ENCODE measurements at places on chromosomes 12 and 14.

DNA sequence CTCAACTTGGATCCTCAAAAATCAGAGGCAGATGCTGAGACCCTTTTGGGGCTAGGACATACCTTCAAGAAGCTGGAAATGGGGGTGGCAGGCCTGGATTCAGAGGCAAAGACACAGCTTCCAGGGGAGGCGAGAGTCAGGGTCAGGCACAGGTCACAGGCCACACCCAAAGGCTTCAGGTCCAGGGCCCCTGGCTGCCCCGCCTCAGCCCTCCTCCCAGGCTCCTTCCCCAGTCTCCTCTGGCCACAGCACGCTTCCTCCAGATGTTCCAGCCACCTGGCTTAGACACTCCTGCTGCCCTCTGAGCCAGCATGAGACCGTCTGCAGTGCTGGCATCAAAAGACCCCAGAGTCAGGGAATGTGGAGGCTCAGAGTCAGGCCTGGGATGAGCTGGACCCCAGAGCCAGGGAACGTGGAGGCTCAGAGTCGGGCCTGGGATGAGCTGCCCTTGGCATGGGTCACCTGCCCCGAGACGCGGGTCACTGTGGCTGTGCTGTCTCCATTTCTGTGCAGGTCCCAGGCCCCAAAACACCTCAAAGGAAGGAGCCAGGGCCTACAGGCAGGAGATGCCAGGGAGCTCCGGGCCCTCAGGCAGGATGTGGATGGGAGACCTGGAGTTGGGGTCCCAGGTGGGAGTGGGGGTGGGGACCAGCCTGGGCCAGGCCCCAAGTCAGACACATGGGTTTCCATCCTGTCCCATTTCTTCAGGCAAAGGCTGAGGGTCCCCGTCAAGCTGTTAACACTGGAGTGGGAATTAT is 58.9 kb downstream of the DIO3 start:
- DNase-seq, result no peak

DNA sequence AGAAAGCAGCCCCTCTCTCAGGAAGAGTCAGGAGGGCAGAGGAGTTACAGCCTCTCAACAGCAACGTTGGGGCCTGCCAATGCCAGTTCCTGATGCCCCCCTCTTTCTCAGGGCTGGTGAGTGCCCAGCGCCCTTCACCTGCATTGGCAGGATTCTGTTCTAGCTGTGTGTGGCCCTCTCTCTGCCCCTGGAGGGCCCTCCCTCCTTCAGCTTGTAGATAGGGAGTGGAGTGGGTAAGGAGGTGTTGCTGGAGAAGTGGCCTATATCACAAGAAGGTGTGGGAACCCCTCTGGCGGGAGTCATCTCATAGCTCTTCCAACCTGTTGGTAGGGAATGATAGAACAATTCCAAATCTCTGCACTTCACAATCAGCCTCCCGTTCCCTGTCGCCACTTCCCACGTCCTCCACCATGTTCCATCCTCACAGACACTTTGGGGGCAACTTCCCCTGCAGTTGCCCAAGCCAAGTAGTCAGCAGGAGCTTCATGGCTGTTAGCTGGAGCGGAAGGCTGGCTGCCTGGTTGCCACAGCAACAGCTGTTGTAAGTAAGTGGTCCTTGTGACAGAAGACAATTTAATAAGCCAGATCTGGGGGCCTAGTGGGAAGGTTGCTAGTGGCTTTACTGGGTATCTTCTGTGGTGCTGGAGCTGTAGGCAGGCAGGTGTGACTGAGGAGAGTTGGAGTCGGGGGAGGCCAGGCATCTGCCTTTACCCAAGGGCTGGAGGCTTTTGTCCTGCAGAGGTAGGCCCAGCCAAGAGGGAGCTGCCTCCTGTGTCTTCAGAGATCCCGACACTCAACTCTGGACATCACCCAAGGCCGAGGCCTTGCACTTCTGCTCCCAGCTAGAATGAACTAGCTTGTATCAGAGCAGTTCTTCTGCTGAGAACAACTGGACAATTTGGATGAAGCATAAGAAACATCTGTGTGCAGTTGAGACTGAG is 38.4 kb downstream of the GALNT16 start:
- DNase-seq, result no peak

DNA sequence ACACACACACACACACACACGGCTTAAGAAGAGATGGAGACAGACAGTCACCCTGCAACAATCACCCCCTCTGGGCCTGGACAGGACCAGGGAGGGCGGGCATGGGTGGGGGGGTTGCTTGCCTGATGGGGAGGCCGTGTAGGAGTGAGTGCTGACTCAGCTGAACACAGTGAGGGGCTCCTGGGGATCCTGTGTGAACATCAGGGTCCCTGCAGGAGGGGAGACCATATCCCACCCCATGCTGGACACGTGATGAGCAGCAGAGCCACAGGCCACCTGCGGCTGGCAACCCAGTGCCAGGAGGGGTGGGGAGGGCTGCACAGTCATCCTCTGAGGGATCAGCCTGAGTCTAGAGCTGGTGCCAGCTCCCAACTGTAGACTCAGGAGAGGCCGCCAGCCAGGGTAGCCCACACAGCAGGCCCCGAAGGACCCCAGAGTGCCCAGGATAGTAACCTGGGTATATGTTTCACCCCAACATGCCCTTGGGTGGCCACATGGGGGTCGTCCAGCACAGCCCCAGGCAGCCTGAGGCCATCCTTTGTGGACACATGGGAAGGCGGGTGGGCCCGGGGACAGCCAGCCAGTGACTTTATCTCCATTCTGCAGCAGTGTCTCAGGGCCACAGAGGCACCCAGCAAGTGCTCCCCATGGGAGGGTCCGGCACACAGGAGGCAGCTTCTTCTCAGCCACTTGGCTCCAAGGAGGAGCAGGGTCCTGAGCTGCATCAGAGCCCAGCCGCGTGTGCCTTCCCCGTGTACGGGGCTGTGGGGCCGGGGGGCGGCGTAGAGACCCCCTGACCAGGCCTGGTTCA is 73.7 kb upstream of the SFSWAP start:
- DNase-seq, result no peak

- no peak for DNase-seq
These were observed 75.5 kb upstream of the CPSF6 start for GRCh38 chr12:69163681-69164362.

DNA sequence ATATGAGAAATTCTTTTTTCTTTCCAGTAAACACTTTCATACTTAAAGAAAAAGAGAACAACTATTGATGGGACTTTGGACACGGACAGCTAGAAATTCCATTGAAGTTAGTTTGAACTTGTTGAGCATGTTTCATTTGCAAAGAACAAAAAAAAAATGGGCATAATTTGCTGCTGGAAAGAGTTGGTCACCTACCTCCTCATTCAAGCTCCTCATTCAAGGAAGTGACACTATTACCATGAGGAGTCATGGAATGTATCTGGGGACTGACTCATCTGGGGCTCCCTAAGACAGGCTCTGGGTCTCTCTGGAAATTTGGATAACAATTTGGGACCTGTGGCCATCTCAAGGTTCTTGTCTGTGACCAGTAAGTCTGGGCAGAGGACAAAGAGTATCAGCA is 50.4 kb downstream of the KICS2 start:
- no peak for DNase-seq

DNA sequence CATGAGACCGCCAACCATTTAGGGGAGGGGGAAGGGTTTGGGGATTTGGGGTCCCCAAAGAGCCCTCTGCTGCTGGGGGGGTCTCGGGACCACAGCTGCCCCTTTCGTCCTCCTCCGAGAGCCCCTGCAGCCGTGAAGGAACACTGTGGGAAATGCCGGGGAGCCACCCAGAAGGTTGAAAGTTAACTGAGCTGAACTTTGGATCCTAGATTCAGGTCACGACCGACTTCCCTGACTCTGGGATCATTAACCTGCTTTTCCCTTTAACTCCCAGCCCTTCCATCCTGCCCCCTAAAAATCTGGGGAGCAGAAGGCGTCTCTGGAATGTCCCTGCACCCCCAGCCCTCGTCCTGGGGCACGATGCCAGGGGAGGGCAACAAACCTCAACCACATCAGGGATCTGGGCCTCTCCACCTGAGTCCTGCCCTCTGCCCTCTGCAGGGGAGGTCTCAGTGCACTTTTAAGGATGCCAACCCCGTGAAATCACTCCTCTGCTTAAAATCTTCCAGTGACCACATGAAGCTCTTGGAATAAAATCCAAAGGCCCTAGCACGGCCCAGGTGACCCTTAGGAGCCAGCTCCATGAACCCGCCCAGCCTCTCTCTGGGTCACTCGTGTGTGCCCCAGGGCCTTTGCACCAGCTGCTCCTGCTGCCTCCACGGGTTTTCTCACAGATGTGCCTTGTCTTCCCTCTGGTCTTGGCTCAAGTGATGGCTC is 95.0 kb downstream of the RFLNA start:
- no peak for DNase-seq

DNA sequence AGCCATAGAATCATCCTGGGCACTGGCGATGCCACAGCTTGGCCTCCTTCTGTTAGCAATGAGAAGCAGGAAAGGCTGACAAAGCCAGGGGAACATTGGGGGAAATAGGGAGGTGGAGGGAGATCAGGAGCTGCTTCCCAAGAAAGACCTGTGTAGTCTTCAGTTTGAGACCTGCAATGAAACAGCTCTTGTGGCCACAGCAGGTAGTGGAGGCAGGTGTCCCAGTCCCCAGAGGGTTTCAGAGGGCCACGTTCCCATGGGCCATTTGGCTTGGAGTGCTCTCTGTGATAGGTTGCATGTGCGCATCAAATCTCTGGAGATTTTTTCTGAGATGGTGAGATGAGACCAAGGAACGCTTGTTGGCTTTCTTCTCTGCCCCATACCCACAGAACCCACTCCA is 14.4 kb upstream of the OR6S1 start:
- no peak for DNase-seq

DNA sequence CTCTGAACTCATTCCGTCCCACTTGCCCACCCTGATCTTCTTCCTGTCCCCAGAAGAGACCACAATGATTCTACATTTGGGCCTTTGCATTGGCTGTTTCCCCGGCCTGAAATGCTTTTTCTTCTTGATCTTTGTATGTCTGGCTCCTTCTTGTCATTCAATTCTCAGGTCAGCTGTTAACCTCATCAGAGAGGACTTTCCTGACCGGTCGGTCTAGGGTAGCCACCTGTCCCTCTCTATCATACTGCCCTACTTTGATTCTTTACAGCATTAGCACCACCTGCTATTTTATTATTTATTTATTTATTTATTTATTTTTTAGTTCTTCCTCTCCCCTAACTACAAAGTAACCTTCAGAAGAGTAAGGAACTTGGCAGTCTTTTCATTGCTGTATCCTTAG is 84.3 kb downstream of the DYRK2 start:
- DNase-seq, result no peak

- no peak for DNase-seq
These were observed 1.0 kb downstream of the PPP1R36 start for GRCh38 chr14:64550621-64551333.

GRCh38 chr12:60240891-60241290 is 645.1 kb downstream of the SLC16A7 start:
- no peak for DNase-seq

DNA sequence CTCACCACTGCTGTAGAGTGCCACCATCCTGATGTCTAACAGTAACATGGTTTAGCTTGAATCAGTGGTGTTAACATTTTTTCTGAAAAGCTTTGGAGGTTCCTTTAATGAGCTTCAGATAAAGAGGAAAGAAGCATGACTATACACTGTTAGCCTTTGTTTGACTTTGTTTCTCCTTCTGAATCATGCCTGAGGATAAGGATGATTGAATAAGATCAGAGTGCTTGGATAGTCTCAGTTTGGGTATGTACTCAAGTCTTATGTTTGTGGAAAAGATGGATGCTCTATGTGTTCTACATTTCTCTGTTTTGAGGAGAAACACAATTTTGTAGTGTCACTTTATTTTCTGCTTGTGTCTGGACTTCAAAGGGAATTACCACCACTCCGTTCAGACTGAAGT is 42.0 kb downstream of the GPATCH2L start:
- no peak for DNase-seq

DNA sequence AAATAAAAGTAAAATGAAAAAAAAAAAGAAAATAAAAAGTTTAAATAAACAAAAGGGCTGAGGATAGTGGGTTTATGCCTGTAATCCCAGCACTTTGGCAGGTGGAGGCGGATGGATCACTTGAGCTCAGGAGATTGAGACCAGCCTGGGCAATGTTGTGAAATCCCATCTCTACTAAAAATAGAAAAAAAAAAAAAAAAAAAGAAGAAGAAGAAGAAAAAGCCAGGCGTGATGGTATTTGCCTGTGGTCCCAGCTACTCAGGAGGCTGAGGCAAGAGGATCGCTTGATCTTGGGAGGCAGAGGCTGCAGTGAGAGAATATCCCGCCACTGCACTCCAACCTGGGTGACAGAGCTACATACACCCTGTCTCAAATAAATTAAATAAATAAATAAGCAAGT is 3.9 kb downstream of the TAOK3 start:
- DNase-seq, result no peak

GRCh38 chr12:8644345-8645248 is 18.0 kb downstream of the MFAP5 start:
- no peak for DNase-seq

DNA sequence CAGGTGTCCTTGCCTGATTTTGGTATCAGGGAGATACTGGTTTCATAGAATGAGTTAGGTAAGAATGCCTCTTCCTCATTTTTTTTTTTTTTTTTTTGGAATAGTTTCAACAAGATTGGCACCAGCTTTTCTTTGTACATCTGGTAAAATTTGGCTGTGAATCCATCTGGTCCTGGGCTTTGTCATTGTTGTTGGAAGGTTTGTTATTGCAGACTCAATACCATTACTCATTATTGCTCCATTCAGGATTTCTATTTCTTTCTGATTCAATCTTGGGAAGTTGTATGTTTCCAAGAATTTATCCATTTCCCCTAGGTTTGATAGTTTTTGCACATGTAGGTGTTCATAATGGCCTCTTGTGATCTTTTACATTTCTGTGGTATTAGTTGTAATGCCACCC is 126.0 kb upstream of the KITLG start:
- DNase-seq, result no peak

DNA sequence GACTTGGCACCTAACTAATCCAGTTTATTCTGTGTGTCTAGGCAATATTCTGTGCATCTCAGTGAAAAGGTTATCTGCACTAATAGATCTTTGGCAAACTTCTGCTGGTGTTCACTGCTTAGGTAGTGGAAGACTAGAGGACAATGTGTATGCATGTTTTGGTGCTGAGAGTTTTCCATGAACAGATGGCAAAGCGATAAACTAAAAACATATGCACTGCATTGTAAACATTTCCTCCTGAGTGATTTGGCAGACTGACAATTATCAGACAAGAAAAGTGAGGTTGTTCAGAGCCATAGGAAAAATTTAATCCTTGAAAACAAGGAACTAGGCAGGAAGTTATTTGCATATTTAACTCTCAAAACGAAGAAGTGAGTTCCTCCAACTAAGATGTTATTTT is 400.4 kb downstream of the ATP23 start:
- no peak for DNase-seq

GRCh38 chr14:98433436-98433835 is 838.6 kb downstream of the BCL11B start:
- DNase-seq, result no peak

- DNase-seq, result no peak
These were observed 152.3 kb upstream of the C14orf180 start for GRCh38 chr14:104427131-104427851.

DNA sequence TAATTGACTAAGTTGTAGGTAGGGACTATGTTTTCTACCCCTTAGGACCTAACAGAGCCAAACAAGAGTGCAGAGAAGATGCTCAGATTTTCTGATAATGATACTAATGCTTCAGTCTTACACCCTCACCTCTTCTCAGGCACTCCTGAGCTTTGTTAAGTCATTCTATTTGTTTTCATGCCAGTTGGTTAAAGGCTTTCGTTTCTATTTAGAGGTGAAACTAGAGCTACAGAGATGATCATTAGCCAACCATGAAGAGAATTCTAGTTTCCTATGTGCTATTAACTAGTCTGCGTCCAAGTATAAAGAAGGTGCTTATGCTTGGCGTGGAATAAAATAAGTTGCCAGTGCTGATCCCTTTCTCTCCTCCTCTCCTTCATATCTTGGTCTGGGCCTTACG is 34.6 kb upstream of the PYGL start:
- DNase-seq, result no peak

GRCh38 chr12:93829016-93829415 is 151.8 kb downstream of the CRADD start:
- DNase-seq, result no peak
